ENCODE measurements at places on chromosomes 6 and 20. TPM values are rescaled to one million over a fixed set of nuclear protein-coding genes. Genes with fewer than 3 reads are reported as not detected.

GRCh38 chr6:42987533-42988451 is 3.4 kb downstream of the PPP2R5D start:
- no peak overlapping the region for H3K27ac ChIP-seq
- H3K4me1 ChIP-seq = peaks cover 33% of the 10 kb centered on the region
- no peaks in the 10 kb centered on the region for H3K27me3 ChIP-seq
- no peak for DNase-seq

DNA sequence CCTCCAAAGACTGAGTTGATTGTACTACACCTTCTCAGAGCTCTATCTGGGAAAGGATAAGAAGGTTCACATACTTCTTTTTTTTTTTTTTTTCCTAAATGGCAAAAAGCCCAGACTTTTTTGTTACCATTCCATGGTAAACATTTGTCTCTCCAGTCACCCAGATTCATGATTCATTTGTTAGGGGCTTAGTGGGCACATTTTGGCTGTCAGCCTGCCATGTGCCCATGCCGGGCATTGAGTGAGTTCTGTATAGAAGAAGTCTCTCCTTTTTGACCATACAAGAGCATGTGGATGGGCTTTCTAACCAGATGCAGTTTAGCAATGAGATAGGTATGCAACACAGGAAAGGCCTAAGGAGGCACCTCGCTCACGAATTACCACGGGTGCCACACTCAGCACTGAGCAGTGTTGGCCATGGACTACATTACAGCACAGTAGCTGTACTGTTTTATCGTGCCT is 447.5 kb upstream of the HSF2 start:
- no peaks in the 10 kb centered on the region for H3K4me1 ChIP-seq
- no peaks in the 10 kb centered on the region for H3K27me3 ChIP-seq
- DNase-seq = no peak
- H3K27ac ChIP-seq = no peak overlapping the region

- no peaks in the 10 kb centered on the region for H3K27me3 ChIP-seq
- H3K36me3 ChIP-seq = no peaks in the 10 kb centered on the region
- no peak overlapping the region for H3K4me3 ChIP-seq
- no peak for DNase-seq
- H3K27ac ChIP-seq = no peak overlapping the region
- no peaks in the 10 kb centered on the region for H3K4me1 ChIP-seq
Measured at GRCh38 chr6:74979065-74979766, 226.6 kb downstream of the COL12A1 start.

GRCh38 chr6:63441266-63441956 is 121.6 kb upstream of the LGSN start:
- DNase-seq = no peak
- H3K27me3 ChIP-seq = no peaks in the 10 kb centered on the region
- H3K36me3 ChIP-seq = no peaks in the 10 kb centered on the region
- no peak overlapping the region for H3K27ac ChIP-seq
- peaks cover 51% of the 10 kb centered on the region for H3K4me1 ChIP-seq

- H3K27me3 ChIP-seq = no peaks in the 10 kb centered on the region
- no peak for DNase-seq
- no peak overlapping the region for H3K27ac ChIP-seq
- H3K4me3 ChIP-seq = no peak overlapping the region
- H3K4me1 ChIP-seq = no peaks in the 10 kb centered on the region
- no peaks in the 10 kb centered on the region for H3K36me3 ChIP-seq
Measured at GRCh38 chr6:125031385-125031784, 69.1 kb downstream of the RNF217 start.

DNA sequence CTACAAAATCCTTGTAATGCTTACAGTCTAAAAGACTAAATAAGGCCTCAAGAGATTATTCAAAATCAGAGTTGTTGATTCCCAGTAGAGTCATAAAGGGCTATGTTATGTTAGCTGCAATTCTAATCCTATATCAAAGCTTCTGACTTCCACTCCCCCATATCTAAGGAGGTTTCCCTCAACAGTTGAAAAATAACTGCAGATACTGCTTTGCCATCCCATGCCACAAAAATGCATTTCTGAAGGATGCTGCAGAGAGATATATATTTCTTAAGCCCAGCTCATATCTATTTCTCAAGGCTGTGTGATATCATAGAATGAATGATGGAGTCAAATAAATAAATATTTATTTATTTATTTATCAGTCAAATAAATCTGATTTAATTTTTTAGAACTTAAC is 332.3 kb downstream of the LAMA2 start:
- no peaks in the 10 kb centered on the region for H3K27me3 ChIP-seq
- DNase-seq = no peak
- H3K4me3 ChIP-seq = no peak overlapping the region

GRCh38 chr6:135231469-135231844 is 50.3 kb downstream of the MYB start:
- no peak overlapping the region for H3K27ac ChIP-seq
- H3K4me1 ChIP-seq = no peaks in the 10 kb centered on the region
- H3K4me3 ChIP-seq = no peak overlapping the region
- DNase-seq = no peak
- peaks cover 11% of the 10 kb centered on the region for H3K27me3 ChIP-seq
- H3K36me3 ChIP-seq = no peaks in the 10 kb centered on the region

GRCh38 chr6:157823001-157823527 is at the start of gene SNX9:
Gene SNX9 (plus strand): TSS chr6:157823246. CDS start chr6:157823435, 189 bp downstream.
- DNase-seq = peak; percentile 54
- peaks cover 39% of the 10 kb centered on the region for H3K4me1 ChIP-seq
- peak within 1 kb of the TSS; percentile 79 for H3K27ac ChIP-seq
- no peaks in the 10 kb centered on the region for H3K36me3 ChIP-seq

GRCh38 chr6:30206152-30206551 is 7.1 kb downstream of the TRIM26 start:
- H3K27ac ChIP-seq = peak overlapping the region; percentile 93
- H3K27me3 ChIP-seq = no peaks in the 10 kb centered on the region
- no peak overlapping the region for H3K4me3 ChIP-seq
- H3K4me1 ChIP-seq = peaks cover 86% of the 10 kb centered on the region

GRCh38 chr6:127053032-127053874 is 65.2 kb upstream of the RSPO3 start:
- no peaks in the 10 kb centered on the region for H3K36me3 ChIP-seq
- H3K4me3 ChIP-seq = no peak overlapping the region
- H3K4me1 ChIP-seq = no peaks in the 10 kb centered on the region
- H3K27me3 ChIP-seq = no peaks in the 10 kb centered on the region
- no peak for DNase-seq
- no peak overlapping the region for H3K27ac ChIP-seq

DNA sequence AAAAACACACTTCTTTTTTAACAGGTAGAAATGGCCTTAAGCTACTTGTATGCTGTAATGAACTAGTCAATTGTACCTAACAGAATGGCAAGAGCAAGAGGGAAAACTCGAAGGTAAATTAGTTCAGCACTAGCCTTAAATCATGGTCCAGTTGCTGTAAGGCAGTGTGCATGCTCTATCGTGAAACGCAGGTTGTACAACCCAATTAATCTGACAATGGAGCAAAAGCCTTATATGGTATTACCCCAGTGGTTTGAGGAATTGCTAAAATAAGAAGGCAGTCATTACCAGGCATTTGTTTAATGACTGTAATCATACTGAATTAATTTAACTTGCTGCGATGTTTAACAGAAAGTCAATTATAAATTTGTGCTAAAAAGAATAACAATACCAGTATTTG is 69.3 kb upstream of the SOX4 start:
- DNase-seq = no peak
- no peaks in the 10 kb centered on the region for H3K4me1 ChIP-seq
- no peak overlapping the region for H3K4me3 ChIP-seq
- no peaks in the 10 kb centered on the region for H3K27me3 ChIP-seq
- H3K27ac ChIP-seq = no peak overlapping the region

DNA sequence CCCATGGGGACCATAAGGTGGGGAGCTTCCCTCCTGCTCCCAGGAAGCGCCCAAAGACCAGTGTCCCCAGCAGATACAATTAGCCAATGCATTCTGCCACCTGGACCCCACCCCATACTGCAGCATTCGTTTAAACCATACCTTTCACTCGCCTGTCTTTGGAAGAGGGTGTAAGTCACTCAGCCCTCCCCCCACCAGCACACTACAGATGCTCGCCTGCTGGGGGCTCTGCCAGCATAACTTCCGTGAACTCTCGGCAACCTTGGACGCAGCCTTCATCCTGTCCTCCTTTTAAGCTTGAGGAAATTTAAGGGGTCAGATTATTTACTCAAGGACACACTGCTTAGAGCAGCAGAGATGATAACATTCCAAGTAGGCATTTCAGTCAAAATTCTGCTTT is 94.4 kb upstream of the NAA20 start:
- H3K27ac ChIP-seq = no peak overlapping the region
- no peak for DNase-seq
- no peaks in the 10 kb centered on the region for H3K27me3 ChIP-seq
- no peaks in the 10 kb centered on the region for H3K36me3 ChIP-seq

DNA sequence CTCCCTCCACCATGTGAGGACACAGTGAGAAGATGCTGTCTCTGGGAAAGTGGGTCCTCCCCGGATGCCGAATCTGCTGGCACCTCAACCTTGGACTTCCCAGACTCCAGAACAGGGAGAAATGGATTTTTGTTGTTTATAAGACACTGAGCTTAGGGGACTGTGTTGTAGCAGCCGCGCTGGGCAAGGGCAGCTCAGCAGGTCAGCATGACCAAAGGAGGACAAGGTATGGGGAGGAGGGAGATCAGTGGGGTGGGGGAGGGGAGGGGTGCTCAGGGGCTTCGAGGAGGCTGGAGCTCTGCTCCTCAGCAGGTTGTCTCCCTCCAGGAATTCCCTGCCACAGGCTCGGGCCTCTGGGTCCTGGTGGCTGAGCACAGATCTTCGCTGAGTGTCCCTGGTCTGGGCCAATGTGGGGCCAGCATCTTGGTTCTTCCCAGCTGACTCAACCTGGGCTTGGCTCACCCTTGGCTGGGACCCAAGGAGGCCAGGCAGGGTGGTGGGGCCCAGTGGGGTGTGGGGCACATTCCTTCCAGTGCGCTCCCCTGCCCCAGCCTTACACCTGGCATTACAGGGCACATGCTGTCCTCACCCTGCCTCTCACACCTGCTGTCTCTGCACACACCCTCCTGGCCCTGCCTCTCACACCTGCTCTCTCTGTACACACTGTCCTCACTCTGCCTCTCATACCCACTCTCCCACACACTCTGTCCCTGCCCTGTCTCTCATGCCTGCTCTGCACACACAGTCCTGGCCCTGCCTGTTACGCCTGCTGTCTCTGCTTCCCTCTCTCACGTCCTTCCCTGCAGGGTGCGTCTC is 107.3 kb downstream of the SYCP2 start:
- peaks cover 13% of the 10 kb centered on the region for H3K27me3 ChIP-seq
- no peak for DNase-seq
- no peak overlapping the region for H3K4me3 ChIP-seq
- no peaks in the 10 kb centered on the region for H3K36me3 ChIP-seq
- H3K4me1 ChIP-seq = no peaks in the 10 kb centered on the region
- H3K27ac ChIP-seq = no peak overlapping the region

DNA sequence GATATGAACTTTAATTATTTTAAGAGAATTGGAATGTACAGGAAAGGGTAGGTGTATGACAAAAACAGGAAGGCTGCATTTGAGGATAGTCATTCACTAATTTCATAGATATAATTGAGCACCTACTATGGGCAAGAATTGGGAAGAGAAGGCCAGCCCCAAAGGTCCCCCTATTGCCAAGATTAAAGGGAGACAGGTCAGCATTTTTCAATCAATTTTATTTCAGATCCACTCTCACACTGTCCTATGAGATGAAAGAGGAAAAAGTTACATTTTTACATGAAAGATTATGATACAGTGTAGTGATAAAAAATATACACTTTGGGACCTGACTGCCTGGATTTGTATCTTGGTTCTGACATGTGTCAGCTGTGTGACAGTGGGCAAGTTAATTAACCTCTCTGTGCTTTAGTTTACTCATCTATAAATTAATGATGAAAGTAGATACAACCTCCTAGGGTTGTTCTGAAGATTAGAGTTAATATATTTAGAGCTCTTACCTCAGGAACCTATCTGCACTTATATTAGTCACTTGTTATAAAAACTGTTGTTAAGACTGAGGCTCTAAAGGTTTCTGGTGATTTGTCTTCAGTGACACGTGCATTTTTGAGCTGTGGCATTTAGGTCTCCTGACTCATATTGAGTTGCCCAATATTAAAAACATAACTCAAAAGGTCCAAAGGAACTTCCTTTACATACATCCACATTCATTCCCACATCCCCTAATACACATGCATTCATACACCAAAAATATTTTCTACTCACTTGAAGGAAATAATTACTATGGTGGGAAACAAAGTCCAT is 45.7 kb downstream of the SCGN start:
- no peak overlapping the region for H3K27ac ChIP-seq
- no peaks in the 10 kb centered on the region for H3K27me3 ChIP-seq
- H3K4me1 ChIP-seq = peaks cover under 1% of the 10 kb centered on the region
- no peak overlapping the region for H3K4me3 ChIP-seq
- no peaks in the 10 kb centered on the region for H3K36me3 ChIP-seq

GRCh38 chr6:157597461-157598312 is 216.7 kb downstream of the ZDHHC14 start:
- peaks cover 3% of the 10 kb centered on the region for H3K36me3 ChIP-seq
- peak; percentile 56 for DNase-seq
- no peak overlapping the region for H3K27ac ChIP-seq
- H3K4me3 ChIP-seq = no peak overlapping the region
- peaks cover 9% of the 10 kb centered on the region for H3K4me1 ChIP-seq

- no peaks in the 10 kb centered on the region for H3K27me3 ChIP-seq
- no peak for DNase-seq
- H3K4me3 ChIP-seq = no peak overlapping the region
- peaks cover 64% of the 10 kb centered on the region for H3K4me1 ChIP-seq
Measured at GRCh38 chr20:50288128-50288623, 97.5 kb downstream of the CEBPB start.

DNA sequence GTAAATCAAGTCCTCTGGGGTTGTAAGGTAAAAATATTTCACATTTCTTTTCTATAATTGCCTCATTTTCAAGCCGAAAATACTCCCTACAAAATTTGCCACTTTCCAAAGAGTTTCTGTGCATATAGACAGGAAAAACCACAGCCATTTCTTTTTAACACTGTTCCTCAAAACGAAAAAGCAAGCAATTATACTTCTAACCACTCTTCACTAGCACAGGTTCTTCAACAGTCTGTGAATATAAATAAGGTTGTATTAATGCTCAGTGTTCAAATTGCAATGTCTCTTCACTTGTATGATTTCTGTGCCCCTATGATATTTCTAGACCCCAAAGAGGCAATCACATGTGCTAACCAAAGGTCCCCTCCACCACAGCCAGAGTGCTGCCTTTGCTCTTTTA is 206.0 kb downstream of the SIM1 start:
- H3K4me3 ChIP-seq = no peak overlapping the region
- H3K27ac ChIP-seq = no peak overlapping the region
- no peaks in the 10 kb centered on the region for H3K27me3 ChIP-seq
- no peak for DNase-seq

GRCh38 chr6:50791900-50792508 is 26.7 kb upstream of the TFAP2B start:
- no peaks in the 10 kb centered on the region for H3K4me1 ChIP-seq
- H3K27me3 ChIP-seq = no peaks in the 10 kb centered on the region
- peak; percentile 61 for DNase-seq
- H3K36me3 ChIP-seq = no peaks in the 10 kb centered on the region
- no peak overlapping the region for H3K4me3 ChIP-seq

The SOD2 gene
- 304 TPM for total RNA-seq

The VTA1 gene
- 143 TPM for total RNA-seq

The PSORS1C2 gene
- not detected for total RNA-seq

The CDH26 gene
- 0.45 TPM for total RNA-seq

The CRISP3 gene
- not detected for total RNA-seq

The CYP39A1 gene
- not detected for total RNA-seq

The BCAS1 gene
- total RNA-seq = 0.67 TPM

The PAX1 gene
- not detected for total RNA-seq

The CST2 gene
- total RNA-seq = not detected

The MEP1A gene
- total RNA-seq = 0.10 TPM

The HLA-DRB5 gene
- not detected for total RNA-seq

The PAK5 gene
- not detected for total RNA-seq

The CPNE5 gene
- total RNA-seq = not detected

The PLCB4 gene
- total RNA-seq = not detected

All from HepG2 (cell line).